ENCODE measurements at places on chromosomes 11 and 22.

- DNase-seq, result peak; percentile 95
Observed at GRCh38 chr11:125625630-125626287, 796 bp downstream of the CHEK1 start.

GRCh38 chr11:50333861-50334260, 301.2 kb downstream of the OR4C45 start:
- DNase-seq, result no peak

DNA sequence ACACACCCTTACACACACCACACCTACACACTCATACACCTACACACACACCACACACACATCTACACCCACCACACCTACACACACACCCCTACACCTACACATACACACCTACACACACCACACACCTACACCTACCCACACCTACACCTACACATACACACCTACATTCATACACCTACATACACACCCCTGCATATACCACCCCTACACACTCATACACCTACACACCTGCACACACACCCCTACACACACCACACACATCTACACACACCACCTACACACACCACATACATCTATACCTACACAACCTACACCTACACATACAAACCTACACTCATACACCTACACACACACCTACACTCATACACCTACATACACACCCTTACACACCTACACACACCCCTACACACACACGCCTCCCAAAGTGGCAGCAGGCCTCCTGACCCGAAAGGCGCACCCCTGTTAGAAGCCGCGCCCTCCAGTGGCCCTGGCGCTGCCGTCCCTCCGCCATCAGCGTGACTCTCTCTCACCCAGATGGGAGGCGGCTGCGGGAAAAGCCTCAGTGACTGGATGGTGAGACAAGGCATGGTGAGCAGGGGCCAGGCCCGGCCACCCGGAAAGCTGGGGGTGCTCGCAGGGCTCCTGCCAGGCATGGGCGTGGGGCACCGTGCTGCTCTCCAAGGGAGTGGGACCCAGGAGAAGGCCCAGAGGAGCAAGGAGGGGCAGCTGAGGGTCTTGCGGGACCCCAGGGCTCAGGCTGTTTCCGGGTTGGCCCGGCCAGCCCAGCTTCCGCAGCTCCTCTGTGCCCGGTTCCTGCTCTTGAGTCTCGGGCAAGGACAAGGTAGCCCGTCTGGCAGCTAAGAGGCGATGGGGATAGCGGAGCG, 37.0 kb upstream of the HMOX1 start:
- DNase-seq, result no peak

GRCh38 chr22:25490896-25491295, 73.6 kb upstream of the GRK3 start:
- DNase-seq, result no peak

DNA sequence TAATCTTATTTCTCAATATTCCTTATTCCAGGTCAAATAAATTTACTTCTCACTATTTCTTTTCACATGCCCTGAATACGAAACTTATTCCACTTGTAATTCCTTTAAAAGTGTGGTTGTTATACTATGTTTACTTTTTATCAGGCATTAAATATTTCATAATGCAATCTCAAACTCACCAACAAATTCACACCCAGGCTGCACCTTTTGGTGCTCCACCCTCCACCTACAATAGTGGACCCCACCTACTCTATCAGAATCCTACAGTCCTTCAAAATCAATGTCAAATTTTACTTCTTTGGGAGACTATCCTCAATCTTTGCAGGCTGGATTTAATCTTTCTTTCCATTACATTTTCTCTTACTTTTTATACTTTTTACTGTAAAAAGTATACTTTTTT, 65.9 kb upstream of the MTMR2 start:
- DNase-seq, result no peak
